ENCODE measurements at places on chromosomes 16 and 17.

DNA sequence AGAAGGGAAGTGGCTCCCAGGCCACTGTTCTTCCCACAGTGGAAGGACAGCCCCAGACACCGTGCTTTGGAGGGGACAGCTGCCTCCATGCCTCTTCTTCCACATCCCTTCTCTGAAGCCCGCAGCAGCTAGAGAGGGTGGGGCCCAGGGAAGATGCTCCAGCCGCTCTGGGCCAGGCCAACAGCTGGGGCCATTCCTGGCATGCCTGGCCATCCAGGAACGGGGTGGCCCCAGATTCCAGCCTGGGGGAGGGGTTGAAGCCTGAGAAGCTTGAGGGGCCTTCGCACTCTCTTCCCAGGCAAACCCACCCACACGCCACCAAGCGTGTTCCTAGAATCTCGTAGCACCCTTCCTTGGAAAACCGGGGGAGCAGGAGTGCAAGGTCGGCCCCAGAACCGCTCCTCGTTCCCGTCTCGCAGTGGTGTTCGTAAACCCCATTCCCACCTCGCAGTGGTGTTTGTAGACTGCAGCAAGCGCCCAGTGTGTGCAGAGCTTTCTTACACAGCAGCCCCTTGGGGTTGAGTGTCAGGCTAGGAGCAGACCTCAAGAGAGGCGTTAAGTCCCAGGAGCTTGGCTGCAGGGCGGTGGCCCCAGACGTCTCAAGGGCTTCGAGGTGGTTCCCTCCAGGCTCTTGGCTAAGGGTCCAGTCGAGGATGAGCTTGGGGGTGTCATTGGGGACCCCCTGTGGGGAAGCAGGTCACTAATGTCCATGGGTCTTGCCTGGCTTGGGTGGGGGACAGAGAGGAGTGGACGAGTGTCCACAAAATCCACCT lies 2.7 kb downstream of the CDH15 start:
- DNase-seq, result no peak

DNA sequence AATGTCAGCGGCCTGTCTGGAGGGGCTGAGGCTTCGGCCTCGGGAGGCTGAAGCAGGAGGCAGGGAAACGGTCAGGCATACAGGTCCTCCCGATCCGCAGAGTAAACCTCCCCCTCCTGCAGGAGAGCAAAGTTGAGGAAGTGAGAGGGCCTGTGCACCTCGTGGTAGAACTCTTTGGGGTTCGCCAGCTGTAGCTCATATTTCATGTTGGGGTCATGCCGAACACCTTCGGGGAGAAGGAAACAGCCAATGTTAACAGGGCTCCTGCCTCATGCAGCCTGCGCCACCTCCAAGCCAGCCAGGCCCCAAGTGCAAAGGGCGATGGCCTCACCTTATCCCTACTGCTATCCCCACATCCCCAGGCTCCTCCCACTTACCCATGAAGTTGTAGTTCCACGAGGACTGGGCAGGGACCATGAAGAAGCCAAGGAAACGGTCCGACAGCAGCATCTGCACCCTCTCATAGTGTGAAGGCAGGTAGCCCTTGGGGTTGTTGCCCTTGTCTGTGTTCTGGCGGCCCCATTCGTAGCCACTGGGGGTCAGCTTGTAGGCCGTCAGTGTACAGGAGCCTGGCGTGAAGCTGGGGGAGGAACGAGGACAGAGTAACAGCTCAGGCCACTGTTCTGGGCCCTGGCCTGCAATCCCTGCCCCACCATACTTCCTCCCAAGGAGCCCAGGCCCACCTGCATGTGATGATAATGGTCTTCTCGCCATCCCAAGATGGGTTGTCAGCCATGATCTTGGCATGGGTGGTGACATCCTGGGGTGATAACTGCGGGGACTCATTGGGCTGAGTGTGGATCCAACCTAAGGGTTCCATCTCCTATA lies 1.3 kb upstream of the RILP start:
- DNase-seq, result no peak

DNA sequence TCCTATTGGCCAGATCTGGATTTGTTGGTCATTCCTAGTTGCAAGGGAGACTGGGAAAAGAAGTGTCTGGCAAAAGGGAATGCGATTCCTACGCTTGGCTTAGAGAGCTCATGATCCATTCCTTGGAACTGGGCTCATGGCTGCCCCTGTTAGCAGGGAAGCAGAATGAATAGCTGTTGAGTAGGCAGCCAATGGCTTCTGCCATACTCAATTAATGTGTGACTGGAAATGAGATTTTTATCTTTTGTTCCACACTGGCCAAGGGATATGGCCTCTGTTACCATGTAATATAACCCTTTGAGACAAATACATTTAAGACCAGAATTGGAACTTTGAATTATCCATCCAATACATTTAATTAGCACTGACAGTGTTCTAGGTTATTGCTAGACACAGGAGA lies 31.0 kb downstream of the FTO start:
- DNase-seq, result no peak

DNA sequence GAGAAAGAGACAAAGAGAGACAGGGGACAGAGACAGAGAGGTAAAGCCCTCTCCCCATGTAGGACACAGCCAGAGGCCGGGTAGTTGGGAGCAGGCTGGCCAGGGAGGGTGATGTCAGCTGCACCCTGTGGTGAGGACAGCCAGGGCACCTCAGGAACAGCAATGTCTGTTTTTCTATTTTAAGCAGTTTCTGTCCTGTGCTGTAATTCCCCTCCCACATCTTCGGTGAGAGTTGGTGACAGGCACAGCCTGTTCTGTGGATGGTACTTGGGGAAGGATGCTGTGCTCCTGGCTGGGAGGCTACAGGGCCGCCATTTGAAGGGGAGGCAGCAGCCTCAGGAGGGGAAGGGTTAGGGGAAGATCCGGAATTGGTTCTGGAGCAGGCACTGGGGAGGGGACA lies 163.5 kb downstream of the SDK2 start:
- no peak for DNase-seq

GRCh38 chr17:73267648-73268537 lies 6.2 kb upstream of the CPSF4L start:
- DNase-seq, result no peak

Data from stimulated activated CD4-positive, alpha-beta T cell treated with anti-CD3 and anti-CD28 coated beads, Interleukin-1b, Interleukin-23, amount 100 ng/mL, for 24 hours (primary cell).